ENCODE measurements at places on chromosomes 5 and 9.
A peak's percentile ranks its signal among the peaks of the same experiment; 100 is the strongest.

- DNase-seq, result no peak
These were observed 198.1 kb upstream of the EFNA5 start for GRCh38 chr5:107868650-107869409.

DNA sequence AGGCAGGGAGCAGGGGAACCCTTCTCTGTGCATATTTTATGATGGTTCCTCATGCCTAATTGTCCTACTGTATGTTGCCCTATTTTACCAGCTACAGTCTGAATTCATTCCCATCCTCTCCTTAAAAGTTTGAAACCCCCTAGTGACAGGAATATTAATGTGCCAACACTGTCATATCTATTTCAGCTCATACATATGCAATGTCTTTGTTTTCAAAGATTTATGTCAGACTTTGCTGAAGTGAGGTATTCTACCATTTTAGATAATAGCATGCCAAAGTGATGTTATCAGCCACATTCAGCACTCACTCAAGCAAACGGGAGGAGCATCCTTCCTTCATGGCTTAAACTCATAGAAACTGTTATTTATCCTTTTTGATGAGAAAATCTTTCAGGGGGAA is 696.5 kb downstream of the NR2F1-AS1 start:
- DNase-seq, result no peak

GRCh38 chr9:72353455-72354116 is 11.4 kb downstream of the ZFAND5 start:
- DNase-seq, result no peak

- DNase-seq, result no peak
These were observed 13.1 kb downstream of the PROP1 start for GRCh38 chr5:177982956-177983355.

DNA sequence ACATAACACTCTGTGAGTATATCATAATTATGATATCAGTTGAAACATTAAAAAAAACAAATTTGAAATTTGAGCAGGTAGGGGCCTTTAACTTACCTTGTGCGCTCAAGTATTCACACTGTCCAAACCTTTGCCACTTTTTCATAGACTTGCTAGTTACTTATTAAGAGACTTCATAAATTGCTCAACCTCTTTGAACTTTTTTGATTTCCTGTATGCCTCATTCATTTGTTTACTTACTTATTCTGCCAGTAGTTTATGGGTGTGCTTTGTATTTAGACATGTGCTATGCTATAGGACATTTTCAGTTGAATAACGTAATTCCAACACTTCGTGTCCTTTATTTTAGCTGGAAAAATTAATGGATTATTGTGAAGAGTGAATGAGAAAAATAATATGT is 204.8 kb downstream of the HCN1 start:
- no peak for DNase-seq

DNA sequence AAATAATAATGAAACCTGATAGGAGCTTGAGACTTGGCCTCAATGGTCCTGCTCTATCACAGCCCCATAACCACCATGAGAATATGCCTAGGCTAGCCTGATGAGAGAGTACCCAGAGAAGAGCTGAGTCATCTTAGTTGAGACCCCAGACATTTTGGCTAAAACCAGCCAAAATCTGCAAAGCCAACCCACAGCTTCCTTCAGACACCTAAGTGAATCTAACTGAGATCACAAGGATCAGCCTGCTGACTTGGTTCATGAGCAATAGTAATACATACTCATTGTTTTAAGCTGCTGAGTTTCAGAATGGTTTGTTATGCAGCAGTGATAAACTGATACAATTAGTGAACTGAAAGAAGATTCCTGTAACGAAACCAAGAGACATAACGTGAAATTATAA is 473.7 kb upstream of the PTGER4 start:
- DNase-seq, result no peak

- no peak for DNase-seq
These were observed 28.8 kb downstream of the TNIP1 start for GRCh38 chr5:151051931-151052608.

- no peak for DNase-seq
These were observed 73.4 kb upstream of the ATG10 start for GRCh38 chr5:81898403-81898802.

GRCh38 chr9:20356403-20357036 is 265.8 kb downstream of the MLLT3 start:
- peak; percentile 72 for DNase-seq

DNA sequence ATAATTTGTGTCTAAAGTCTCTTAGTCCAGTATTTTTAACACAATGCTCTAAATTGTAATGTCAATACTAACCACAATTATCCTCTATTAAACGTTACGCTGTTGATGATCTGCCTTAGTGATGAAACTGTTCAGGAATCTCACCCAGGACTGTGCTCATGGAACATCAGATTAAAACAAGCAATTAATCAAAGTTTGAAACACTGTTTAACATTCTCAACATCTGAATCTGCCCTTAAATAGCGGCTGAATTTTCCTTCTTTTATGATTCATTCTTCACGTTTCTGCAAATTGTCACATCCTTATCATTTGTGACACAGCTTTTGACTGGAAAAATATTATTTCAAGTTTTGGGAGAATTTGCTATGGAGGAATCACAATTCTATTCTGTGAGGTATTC is 113.8 kb downstream of the MARCHF11 start:
- peak; percentile 16 for DNase-seq

DNA sequence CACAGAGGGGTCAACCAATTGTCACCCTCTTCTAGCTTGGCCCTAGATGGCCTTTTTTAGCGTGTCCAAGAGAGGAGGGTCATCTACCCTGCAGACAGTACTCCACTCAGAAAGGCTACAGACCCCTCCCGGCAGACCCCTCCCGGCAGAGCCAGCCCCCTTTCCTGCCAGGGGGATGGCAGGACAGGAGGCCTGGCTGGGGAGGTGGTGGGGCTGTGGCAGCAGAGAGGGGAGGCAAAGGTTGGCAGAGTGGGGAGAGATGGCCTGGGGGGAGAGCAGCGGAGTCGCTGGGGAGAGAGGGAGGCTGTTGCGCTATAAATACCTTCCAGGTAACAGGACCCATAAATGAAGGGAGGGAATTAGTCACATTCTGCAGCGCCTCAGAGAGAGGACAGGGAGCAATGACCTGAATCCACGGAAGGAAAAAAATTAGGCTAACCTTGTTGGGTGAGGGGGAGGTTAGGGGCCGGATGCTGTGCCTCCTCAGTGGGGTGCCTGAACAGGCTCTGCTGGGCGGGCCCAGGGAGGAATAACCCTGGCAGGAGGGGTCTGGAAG is 32.9 kb upstream of the PSD2 start:
- no peak for DNase-seq

DNA sequence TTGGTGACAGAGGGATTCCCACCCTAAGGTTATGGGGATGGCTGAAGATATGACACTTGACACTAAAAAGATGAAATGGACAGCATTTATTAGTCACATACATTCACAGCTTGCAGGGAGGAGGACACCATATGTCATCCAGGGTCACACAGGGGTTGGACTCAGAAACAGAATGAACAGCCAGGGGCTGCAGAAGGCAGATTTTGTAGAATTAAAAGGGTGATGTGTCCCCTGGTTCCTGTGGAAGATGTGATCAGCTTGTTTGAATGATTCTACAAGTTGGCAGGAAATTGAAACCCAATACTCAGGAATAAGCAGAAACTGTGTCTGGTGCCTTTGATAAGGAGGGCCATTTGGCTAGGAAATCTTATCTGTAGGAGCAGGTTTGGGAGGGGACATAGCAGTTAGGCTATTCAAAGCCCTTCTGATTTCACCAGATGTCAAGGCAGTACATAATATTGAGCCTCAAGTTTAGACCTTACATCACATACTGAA is 102.3 kb upstream of the GRIN3A start:
- DNase-seq, result no peak

- no peak for DNase-seq
These were observed 53.2 kb upstream of the TMEM171 start for GRCh38 chr5:73067213-73067612.

GRCh38 chr5:2900360-2900759 is 148.9 kb upstream of the IRX2 start:
- DNase-seq, result no peak

DNA sequence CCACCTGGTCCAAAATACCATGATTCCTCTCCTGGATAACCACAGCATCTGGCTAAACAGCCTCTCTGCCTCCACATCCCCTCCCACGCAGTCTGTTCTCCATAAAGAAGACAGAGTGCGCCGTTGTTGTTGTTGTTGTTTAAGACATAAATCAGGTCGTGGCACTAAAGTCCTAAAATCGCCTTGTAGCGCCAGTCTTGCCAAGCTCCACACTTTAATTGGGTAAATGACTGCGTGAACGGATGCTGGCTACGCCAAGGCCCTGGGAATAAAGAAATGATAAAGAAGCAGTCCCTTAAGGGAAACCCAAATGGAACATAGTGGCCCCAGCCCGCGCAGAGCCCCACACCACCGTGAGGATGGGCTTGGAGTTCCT is 364 bp upstream of the SFXN1 start:
- DNase-seq, result no peak

- DNase-seq, result no peak
These were observed 83.5 kb upstream of the BOD1 start for GRCh38 chr5:173699966-173700365.

DNA sequence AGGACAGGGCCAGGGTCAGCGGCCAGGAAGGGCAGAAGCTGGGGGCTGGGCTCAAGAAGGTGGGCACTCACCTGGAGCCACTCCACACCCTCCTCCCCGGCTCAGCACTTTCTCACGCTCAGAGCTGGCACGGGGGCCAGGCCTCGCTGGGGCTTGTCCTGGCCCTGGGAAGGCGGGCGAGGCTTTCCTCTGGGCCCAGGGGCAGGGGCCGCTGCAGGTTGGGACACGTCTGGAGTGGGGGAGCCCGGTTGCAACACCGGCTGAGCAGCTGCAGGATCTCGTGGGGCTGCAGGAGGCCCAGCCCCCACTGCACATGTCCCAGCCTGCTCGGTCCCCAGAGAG is 38.9 kb upstream of the EGFL7 start:
- no peak for DNase-seq

GRCh38 chr5:59559323-59559722 is 334.2 kb downstream of the PDE4D start:
- DNase-seq, result no peak

GRCh38 chr9:91347377-91347776 is 14.3 kb downstream of the AUH start:
- no peak for DNase-seq

GRCh38 chr9:95516734-95517558 is at the start of gene PTCH1:
Gene PTCH1, minus strand, starts transcription at chr9:95516971.
- DNase-seq, result no peak

GRCh38 chr5:40717281-40717680 is 37.6 kb downstream of the PTGER4 start:
- DNase-seq, result no peak

All from fibroblast of skin of left quadriceps (primary cell).